ENCODE measurements at places on chromosomes 7 and 10. TPM values are rescaled to one million over a fixed set of nuclear protein-coding genes. Genes with fewer than 3 reads are reported as not detected.
A peak's percentile ranks its signal among the peaks of the same experiment; 100 is the strongest.

Gene TAS2R3
- total RNA-seq, result not detected

Gene SLC16A12
- total RNA-seq, result 19.5 TPM

Gene LRRD1
- not detected for total RNA-seq

Gene TCAF2
- 3.4 TPM for total RNA-seq

Gene FEZF1
- not detected for total RNA-seq

Gene NUTM2A
- 1.0 TPM for total RNA-seq

Gene STRIP2
- not detected for total RNA-seq

Gene ADAM22
- total RNA-seq, result 1.0 TPM

Gene OPALIN
- not detected for total RNA-seq

GRCh38 chr10:70714951-70715350 lies 42.6 kb downstream of the ADAMTS14 start:
- no peaks in the 10 kb centered on the region for H3K36me3 ChIP-seq
- H3K27ac ChIP-seq, result no peak overlapping the region
- no peak overlapping the region for H3K4me3 ChIP-seq
- H3K27me3 ChIP-seq, result no peaks in the 10 kb centered on the region
- DNase-seq, result no peak

DNA sequence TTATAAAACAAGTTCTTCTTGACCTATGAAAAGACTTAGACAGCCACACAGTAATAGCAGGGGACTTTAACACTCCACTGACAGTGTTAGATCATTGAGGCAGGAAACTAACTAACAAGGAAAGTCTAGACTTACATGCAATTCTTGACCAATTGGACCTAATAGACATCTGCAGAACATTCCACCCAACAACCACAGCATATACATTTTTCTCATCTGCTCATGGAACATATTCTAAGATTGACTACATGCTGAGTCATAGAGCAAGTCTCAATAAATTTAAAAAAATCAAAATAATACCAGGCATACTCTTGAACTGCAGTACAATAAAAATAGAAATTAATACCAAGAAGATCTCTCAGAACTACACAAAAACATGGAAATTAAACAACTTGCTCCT lies 219.5 kb upstream of the HPS1 start:
- no peaks in the 10 kb centered on the region for H3K27me3 ChIP-seq
- no peak overlapping the region for H3K27ac ChIP-seq
- H3K4me1 ChIP-seq, result no peaks in the 10 kb centered on the region
- no peaks in the 10 kb centered on the region for H3K36me3 ChIP-seq
- no peak for DNase-seq

DNA sequence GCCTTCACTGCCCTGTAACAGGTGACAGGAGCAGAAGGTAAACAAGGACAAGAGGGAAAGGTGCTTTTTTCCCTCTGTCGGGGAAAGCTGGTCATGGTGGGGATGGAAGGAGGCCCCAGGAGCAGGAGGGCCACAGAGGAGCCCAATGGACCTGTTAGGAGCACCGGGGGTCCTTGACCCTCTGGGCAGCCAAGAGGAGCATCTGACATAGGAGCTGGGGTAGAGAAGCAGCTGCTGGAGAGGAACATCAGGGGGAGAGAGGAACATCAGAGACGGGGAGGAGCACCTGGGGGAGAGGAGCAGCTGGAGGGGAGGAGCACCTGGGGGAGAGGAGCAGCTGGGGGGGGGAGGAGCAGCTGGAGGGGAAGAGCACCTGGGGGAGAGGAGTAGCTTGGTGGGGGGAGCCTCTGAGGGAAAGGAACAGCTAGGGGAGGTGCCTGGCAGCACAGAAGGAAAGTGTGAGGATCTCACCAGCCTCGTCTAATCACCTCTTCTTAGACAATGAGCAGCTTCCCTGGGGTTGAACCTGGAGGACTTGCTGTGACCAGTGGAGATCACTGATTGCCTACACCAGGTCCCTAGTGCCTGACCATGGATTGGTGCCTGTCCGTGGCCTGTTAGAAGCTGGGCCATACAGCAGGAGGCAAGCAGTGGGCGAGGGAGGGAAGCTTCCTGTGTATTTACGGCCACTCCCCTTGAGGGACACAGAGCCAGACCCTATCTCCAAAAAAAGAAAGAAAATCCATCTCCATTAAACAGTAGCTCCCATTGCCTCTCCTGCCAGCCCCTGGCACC lies 37.6 kb downstream of the JAKMIP3 start:
- no peaks in the 10 kb centered on the region for H3K36me3 ChIP-seq
- H3K4me1 ChIP-seq, result no peaks in the 10 kb centered on the region
- H3K4me3 ChIP-seq, result no peak overlapping the region
- no peaks in the 10 kb centered on the region for H3K27me3 ChIP-seq
- no peak overlapping the region for H3K27ac ChIP-seq

- H3K4me3 ChIP-seq, result no peak overlapping the region
- H3K4me1 ChIP-seq, result peaks cover 17% of the 10 kb centered on the region
- DNase-seq, result peak; percentile 73
- no peaks in the 10 kb centered on the region for H3K36me3 ChIP-seq
- H3K27ac ChIP-seq, result no peak overlapping the region
These were observed 2.2 kb downstream of the CRTAC1 start for GRCh38 chr10:98028168-98028770.

GRCh38 chr10:21526188-21526859 lies 842 bp upstream of the SKIDA1 start:
- H3K4me3 ChIP-seq, result peak overlapping the region; percentile 79
- no peaks in the 10 kb centered on the region for H3K36me3 ChIP-seq
- peak overlapping the region; percentile 95 for H3K27ac ChIP-seq
- no peaks in the 10 kb centered on the region for H3K27me3 ChIP-seq
- DNase-seq, result peak; percentile 78
- H3K4me1 ChIP-seq, result peaks cover 16% of the 10 kb centered on the region

DNA sequence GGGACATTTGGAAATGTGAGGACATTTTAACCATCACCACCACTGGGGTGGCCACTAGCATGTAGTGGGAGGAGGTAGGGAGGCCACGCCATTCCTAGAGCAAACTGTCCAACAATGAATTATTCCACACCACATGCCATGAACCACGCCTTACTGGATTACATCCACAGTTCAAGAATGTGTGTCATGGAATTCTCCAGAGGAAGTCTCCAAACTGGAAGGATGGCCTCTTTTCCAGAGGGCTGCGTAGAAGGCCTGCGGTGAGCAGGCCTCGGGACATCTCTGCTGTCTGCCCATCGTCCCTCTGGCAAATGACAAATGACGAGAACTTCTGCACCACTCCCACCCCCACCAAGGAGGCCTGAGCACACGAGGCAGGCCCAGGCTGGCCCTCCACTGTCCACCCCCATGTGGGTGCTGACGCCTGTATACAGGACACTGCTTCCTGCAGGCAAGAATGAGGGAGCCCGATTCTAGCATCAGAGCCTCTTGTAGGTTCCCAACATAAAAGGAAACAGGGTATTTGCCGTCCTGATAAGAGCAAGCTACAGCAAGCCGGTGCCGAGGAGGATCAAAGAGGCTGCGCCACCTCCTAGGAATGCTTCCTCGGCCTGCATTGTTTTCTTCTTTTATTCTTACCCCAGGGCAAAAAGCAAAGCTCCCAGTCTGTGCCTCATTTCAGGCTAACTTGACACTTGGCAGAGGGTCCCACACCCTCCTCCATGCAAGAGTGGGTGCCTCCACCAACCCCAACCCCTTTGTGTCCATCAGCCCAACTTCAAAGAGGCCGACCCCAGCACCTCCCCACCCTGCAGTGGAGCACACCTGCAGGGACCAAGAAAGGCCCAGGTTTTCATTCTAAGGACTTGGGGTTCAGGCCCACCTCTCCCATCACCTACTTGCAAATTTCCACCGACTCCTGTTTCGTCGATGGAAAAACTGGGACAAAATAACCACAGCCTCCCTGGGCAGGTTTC lies 23.9 kb downstream of the TNS3 start:
- DNase-seq, result no peak
- peaks cover 19% of the 10 kb centered on the region for H3K4me1 ChIP-seq
- no peaks in the 10 kb centered on the region for H3K27me3 ChIP-seq
- no peak overlapping the region for H3K4me3 ChIP-seq
- no peaks in the 10 kb centered on the region for H3K36me3 ChIP-seq
- no peak overlapping the region for H3K27ac ChIP-seq

DNA sequence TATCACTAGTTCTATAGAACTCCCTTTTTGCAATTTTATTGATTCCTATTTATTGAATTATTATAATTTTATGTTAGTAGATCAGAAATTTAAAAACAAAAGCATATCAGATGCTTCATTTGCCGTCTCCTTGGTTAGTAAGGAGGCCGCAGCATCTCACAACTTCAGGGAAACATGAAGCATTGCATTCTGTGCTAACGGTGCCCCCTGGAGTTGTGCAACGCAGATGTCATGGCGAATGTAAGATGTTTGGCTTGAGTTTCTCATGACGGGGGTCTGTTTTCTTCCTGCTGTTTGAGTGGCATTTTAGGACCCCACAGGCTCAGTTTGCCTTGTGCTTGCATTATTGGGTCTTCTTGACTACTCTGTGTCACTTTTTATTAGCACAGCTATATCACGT lies 124.8 kb downstream of the CNNM2 start:
- no peak for DNase-seq
- H3K27ac ChIP-seq, result no peak overlapping the region
- H3K36me3 ChIP-seq, result no peaks in the 10 kb centered on the region
- no peak overlapping the region for H3K4me3 ChIP-seq
- no peaks in the 10 kb centered on the region for H3K27me3 ChIP-seq

DNA sequence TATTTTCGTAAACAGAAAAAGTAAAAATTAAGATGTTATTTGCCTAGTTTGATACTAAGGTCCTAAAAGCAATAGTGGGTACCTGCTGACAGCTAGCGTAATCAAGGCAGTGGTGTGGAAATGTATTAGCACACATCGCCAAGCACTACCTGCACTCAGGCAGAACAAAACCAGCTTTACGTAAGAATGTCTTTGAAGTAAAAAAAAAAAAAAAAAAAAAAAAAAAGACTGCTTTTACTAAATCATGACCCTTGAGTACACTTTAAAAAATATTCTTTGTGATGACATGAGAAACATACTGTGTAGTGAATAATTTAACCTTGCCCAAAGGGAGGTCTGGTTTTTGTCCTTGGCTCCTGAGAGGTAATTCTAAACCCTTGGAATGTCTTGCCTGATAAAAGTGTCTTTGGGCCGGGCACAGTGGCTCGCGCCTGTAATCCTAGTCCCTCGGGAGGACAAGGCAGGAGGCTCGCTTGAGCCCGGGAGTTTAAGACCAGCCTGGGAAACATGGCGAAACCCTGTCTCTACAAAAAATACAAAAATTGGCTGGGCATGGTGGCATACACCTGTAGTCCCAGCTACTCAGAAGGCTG lies 12.7 kb downstream of the XRCC2 start:
- H3K27me3 ChIP-seq, result no peaks in the 10 kb centered on the region
- H3K36me3 ChIP-seq, result no peaks in the 10 kb centered on the region
- no peak overlapping the region for H3K27ac ChIP-seq

Data from body of pancreas (tissue), 4 donors.